ENCODE measurements at places on chromosomes 12 and 14.

- no peak for ATAC-seq
Observed at GRCh38 chr12:120625557-120626419, 14.6 kb upstream of the CABP1 start.

DNA sequence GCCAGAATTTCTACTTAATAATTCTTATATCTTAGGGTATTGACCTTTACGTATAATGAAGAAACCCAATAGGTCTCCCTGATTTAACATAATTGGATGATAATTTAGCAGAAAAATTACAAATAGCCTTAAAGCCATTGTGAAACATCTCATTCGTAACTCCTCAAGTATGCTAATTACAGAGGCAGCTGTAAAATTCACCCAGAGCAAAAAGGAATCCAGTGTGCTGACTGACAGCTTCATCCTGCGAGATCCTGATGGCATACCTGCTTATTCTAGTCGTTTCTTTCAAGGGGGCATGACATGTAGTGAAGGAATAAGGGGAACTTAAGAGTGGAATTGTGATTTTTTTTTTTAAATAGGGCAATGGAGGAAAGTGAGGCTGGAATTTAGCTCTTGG, 291.5 kb downstream of the FUT8 start:
- ATAC-seq = no peak

- no peak for ATAC-seq
Observed at GRCh38 chr12:51924551-51925319, 17.4 kb downstream of the ACVRL1 start.

DNA sequence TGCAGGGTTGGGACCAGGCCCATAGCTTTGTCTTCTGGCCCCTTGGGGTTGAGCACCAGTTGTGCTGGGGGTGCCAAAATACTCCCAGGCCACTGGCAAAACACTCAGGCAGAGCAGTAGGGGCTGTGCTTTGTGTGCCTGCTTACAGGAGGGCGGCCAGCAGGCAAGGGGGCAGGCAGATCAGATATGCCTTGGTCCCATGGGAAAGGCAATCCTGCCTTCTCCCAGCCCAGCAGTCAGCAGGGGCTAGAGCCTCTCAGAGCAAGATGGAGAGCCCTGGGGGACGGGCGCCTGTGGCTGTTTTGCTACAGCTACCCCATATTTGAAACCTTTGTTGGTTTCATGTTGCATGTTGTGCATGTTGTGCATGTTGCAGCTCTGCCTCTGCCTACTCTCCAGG, 36.2 kb upstream of the TMX1 start:
- ATAC-seq = no peak

DNA sequence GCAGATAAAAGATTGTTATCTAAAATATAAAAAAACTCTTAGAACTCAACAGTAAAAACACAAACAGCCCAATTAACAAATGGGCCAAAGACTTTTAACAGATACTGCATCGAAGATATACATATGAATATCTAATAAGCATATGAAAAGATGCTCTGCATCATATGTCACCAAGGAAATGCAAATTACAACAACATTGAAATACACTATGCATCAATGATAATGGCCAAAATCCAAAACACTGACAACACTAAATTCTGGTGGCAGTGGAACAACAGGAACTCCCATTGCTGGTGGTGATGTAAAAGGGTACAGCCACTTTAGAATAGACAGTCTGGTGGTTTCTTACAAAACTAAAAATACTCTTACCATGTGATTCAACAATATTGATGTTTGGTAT, 40.8 kb downstream of the KLHDC2 start:
- ATAC-seq = no peak

DNA sequence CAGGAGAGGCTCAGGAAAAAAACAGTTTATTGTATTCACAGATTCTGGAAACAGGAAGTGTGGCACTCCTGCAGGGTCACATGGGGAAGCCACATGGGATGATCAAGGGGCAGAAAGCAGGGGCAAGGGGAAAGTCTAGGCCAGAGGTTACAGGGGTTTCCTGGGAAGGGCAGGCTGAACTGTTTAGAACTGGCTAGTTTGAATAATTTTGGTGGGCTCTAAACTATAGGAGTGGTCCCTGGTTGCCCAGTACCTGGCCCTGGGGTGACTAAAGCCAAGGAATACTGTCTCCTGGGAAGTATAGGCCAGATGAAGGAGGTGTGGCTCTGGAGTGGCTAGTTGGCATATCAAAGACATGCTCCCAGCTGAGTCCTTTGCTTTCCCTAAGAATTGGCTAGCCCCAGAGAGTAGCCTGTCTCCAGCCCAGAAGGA, 169.2 kb downstream of the SLC41A2 start:
- ATAC-seq = no peak

DNA sequence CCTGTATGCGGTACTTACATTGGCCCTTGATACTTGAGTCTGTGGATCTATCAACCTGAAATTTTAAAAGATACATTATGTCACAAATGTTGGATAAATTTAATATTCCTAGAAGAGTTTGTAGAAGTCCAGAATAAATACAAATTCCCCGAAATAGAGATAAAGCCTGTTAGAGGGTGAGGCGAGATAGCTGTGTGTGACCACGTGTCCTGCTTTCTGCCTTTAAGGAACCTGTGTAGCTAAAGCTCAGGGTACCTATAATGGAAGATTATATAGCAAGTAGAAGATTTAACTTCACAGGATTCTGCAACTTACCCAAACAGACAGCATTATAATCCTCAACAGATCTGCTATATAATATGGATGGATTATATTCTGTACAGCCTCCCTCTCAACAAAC, 58.8 kb downstream of the APPL2 start:
- no peak for ATAC-seq

- ATAC-seq = no peak
Observed at GRCh38 chr14:57707219-57707618, 158.7 kb downstream of the SLC35F4 start.

GRCh38 chr12:82966001-82966559, 279.4 kb downstream of the TMTC2 start:
- no peak for ATAC-seq

DNA sequence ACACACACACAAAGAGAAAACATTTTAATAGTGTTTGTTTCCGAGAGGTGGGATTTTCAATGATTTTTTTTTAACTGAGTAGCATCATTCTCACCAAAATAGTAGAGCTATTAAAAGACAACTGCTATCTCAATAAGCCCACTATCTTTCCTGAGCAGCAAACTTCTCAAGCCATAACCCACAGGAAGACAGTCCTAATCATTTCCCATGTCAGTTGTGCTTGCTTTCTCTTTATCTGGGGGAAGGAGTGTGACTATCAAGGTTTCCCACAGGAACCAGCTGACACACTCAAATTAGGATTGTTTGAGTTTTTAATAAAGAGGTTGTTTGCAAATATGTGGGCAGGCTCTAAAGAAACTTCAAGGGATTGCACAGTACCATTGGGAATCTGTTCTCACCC, 4.9 kb upstream of the MAX start:
- ATAC-seq = no peak

GRCh38 chr12:106564678-106565329, 18.0 kb upstream of the RFX4 start:
- ATAC-seq = no peak

- no peak for ATAC-seq
Observed at GRCh38 chr12:19021646-19022045, 107.9 kb upstream of the PLEKHA5 start.

Measured in esophagus mucosa (tissue), 1 donor.